ENCODE measurements at places on chromosomes 1 and 21. TPM values are rescaled to one million over a fixed set of nuclear protein-coding genes. Genes with fewer than 3 reads are reported as not detected.

The CENPF gene
- 63.6 TPM for polyA plus RNA-seq

The CACNA1S gene
- 0.14 TPM for polyA plus RNA-seq

DNA sequence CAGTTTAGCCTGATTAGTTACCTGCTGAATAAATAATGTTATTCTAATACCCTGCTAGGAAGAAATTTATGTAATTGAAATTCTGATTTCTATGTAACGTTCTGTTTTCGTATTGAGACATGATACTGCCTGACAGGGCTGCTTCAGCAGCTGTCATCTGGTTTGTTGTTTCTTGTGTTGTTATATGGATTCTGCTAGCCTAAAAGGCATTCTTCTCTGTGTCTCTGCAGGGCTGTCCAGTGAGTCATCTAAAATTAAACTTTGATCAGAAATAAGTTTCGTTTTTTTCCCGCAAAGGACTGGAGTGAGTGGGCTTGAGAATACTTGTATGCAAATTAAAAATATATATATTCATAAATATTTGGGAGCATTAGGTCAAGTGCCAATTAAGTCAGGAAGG is 93.0 kb downstream of the DYRK1A start:
- DNase-seq, result no peak

DNA sequence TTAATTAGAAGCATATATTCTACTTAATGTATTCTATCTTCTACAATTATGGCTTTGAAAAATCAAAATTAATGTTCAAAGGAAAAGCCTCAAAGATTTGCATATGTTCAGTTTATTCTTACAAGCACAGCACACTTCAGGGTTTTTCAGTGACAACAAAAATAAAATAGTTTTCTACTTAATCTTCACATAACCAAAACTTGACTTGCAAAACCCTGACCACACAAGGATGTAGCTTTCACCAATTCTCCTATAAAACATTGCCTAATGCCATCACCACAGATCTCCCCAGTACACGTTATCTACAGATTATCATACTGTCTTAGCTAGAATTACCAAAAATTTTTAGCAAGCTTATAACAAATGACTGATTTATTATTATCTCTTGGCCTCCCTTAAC is 23.3 kb downstream of the LPAR3 start:
- DNase-seq, result no peak

Measured in left lung (tissue), 14 donors.